ENCODE measurements at places on chromosomes 3 and 15. TPM values are rescaled to one million over a fixed set of nuclear protein-coding genes. Genes with fewer than 3 reads are reported as not detected.

DNA sequence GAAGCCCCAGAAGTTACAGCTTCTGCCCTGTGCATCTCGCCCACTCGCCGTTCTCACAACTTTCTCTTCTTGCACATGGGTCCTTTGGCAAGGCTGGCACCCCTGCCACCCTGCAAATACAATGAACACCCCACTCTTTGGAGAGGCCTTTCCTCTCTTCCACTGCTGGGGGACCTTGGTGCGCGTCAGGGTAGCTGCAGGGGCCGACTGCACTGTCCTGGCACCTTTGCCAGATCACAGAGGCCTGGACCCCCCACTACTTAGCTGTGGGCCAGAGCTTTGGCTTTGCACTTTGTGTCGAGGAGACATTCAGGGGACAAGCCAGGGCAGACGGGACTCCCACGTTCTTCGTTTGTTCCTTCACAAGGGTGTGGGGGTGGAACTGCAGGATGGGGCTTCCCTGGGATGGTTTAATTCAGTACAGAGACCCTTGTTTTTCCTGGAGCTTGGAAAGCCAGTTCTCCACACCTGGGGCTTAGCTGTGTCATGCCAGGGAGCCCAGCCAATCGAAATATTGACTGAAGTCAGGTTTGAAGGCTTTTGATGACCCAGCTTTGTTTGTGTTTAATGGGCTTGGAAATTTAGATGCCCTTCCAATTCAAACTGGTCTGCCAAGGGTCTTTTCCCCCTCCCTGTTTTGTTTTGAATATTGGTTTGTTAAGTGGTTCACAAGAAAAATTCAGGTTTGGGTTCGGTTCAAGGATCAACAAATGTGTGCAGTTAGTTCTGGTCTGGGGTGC, 256.1 kb upstream of the TLE3 start:
- no peak for DNase-seq

- no peak for DNase-seq
These were observed 18.1 kb upstream of the IL1RAP start for GRCh38 chr3:190495796-190496195.

DNA sequence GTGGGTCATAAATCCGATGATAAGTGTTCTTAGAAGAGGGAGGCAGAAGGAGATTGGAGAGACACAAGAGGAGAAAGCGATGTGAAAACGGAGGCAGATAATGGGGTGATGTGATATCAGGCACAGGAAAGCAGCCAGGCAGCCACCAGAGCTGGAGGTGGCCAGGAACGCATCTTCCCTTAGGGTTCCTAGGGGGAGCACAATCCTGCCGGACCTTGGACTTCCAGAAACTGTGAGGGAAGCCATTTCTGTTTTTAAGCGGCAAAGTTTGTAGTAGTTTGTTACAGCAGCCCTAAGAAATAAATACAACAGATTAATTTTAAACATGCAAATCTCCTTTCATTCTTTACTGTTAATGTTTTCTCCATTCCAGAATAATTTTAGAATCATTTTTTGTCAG, 259.9 kb upstream of the TMC3 start:
- DNase-seq = no peak

GRCh38 chr3:186380622-186381380, 18.8 kb upstream of the DGKG start:
- no peak for DNase-seq

DNA sequence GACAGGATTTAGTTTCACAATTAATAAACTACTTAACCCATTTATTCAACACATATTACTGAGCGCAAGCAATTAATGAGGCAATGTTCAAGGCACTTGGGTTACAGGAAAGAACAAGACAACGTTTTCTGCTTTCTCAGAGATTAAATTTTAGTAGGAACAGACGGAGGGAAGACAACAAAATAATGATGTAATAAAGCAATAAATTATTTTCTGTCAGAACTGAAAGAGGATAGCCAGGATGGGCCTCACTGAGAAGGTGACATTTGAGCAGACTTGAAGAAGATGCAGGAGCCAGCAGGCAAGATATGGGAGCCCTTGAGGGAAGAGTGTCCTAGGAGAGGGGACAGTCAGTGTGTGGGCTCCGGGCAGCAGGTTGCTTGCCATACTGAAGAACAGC, 11.3 kb upstream of the RPL14 start:
- DNase-seq = no peak

DNA sequence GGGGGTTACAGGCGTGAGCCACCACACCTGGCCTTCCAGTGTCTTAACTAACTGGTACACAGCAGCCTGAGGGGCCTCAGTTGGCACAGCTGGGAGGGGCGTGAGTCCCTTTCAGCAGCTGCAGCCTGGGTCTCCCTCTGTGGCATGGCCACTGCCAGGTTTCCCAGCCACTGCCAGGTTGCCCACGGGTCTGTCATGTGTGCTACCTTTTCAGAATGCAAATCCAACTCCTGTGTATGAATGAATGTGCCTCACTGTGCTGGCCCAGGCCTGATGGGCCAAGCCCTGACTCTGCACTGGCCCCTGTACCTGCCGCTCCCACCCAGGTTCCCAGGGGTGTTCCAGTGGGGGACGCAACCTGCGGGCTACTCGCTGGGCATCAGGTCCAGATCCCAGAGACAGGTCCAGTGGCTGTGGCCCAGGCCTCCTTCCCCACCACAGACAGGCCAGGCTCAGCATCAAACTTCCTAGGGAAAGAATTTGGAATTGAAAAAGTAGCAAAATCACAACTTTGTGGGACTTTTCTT, 26.0 kb downstream of the WHAMM start:
- no peak for DNase-seq

DNA sequence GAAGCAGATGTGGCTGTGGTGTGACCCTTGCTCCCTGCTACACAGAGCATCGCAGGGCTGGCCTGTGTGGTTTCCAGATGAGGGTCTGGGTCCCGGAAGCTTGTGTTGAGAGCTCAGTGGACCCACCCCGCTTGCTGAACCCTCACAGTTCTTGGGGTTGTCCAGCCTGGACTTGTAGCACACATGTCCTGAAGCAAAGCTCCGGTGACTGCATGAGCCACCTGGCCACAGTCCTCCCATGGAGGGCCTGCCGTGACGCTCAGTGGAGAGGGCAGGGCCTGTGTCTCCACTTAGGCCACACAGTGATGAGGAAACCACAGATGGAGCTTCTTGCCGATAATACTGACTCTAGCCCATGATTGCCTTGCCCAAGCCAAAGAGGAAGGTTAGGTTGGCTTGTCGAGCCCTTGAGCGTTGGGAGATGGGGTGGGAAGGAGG, 62.6 kb downstream of the RGMA start:
- DNase-seq = peak; percentile 62

GRCh38 chr15:89761009-89761831, 10.2 kb upstream of the MESP1 start:
- no peak for DNase-seq

GRCh38 chr3:115633467-115633866, 10.2 kb downstream of the GAP43 start:
- DNase-seq = no peak

GRCh38 chr3:195868336-195868865, 40.0 kb downstream of the TNK2 start:
- peak; percentile 67 for DNase-seq

DNA sequence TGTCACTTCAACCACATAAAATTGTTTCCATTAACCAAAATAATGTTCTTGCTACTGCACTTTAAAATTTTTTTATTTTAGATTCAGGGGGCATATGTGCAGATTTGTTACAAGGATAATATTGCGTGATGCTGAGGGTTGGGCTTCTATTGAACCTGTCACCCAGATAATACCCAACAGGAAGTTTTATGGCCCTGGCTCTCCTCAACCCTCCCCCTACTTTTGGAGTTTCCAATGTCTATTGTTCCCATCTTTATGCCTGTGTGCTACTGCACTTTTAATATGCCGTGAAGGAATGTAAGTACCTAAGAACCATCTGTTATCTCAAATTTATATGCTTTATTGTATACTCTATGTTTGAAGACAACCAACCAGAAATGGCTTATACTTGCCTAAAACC, 42.0 kb upstream of the IMPG2 start:
- no peak for DNase-seq

- DNase-seq = no peak
These were observed 80.2 kb downstream of the DPH6 start for GRCh38 chr15:35465783-35466182.

- no peak for DNase-seq
These were observed 18.5 kb upstream of the LMCD1 start for GRCh38 chr3:8482960-8483665.

DNA sequence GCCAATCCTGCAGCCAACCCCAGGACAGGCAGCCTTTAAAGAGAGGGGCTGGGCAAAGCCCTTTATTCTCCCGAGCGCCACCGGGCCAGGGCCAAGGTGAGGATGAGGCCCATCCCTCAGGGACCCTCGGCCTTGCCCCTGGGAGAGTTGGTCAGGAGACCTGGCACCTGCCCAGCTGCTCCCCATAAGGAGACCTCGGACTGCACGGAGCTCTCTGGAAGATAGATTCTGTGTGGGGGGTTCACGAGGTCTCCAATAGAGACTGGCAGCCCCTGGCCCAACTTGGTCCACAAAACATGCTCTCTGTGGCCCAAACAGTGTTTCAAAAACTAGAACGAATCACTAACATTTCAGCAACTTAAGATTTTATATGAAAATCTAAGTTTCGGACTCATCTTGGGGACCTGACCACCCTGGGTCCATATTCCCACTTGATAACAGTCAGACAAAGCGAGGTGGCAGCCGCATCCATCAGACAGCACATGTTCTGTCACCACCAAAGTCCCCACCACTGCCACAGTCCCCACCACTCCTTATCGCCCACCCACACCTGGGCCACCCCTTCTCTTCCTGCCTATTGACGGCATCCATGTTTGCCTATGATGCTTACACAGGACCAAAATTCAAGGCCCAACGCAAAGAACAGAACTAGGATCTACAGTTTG, 114.4 kb upstream of the RPL32 start:
- DNase-seq = no peak

DNA sequence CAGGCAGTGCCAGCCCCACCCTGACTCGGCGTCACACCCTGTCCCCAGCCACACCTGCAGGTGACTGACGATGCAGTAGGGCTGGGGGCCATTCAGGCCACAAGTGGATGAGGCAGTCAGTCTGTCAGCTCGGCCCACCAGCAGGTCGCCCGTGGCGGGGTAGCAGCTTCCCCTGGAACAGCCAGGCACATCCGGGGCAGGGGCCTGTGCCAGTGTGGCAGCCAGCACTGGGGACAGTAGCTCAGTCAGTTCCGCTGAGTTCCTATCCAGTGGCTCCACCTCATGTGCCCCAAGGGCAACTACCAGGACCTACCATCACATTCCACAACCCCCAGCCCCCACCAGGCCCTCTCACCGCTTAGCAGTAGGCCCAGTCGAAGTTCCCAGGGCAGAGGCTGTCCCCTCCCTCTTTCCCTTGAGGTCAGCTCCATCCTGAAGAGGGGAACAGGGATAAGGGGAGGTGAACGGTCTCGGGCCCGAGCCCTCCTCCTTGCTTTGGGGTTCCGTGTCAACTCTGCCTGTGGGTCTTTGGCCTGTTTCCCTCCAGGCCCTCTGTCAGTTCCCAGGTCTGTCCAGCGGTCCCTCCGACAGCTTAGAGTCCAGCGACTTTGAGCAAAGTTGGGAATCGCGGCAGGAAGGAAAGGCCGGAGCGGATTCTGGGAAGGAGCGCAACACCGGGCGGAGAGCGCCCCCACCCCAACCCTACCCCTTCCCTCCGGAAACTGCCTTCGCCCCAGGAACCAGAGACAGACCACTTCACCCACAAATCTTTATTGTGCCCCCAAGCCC, at the start of gene LAMB2:
TSS of gene LAMB2 (minus strand) at position 614 of the 789 bp plus-strand sequence. CDS start at position 431, 183 bp downstream.
- no peak for DNase-seq

- no peak for DNase-seq
These were observed 8.6 kb downstream of the PAK6 start for GRCh38 chr15:40247406-40247971.

DNA sequence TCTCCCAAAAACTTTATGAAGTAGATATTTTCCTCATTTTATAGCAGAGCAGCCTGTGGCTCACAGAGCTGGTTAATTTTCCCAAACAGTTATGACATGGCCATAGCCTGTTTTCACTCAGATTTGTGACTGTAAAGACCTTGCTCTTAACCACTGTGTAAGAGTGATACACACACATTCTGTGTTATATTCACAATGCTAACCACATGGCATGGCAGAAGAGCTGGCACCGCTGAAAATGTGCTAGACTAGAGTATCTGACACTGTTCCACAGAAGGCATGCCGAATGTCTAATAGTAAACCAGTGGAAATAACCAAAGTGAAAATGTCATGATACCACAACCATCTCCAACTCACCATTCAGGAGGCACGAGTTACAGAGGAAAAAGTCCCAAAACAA, 71.8 kb downstream of the PEX5L start:
- no peak for DNase-seq

DNA sequence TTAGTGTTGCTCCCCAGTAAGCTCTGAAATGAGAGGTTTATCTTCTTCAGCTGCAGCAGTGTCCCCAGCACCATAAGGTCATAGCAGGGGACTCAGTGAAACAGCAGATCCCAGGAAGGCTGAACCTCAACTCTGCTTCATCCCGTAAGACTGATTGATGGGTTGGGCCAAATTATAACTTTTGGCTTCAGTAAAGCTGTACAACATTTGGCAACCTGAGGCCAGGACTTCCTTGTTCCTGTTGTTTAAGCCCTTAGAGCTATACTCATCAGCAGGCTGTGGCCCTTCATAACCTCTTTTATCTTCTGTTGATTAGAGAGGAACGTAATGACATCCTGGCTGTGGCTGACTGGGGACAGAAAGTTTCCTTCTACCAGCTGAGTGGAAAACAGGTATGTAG, 29.0 kb downstream of the IFT122 start:
- DNase-seq = no peak

GRCh38 chr3:189460511-189460910, 170.7 kb upstream of the TP63 start:
- DNase-seq = no peak

DNA sequence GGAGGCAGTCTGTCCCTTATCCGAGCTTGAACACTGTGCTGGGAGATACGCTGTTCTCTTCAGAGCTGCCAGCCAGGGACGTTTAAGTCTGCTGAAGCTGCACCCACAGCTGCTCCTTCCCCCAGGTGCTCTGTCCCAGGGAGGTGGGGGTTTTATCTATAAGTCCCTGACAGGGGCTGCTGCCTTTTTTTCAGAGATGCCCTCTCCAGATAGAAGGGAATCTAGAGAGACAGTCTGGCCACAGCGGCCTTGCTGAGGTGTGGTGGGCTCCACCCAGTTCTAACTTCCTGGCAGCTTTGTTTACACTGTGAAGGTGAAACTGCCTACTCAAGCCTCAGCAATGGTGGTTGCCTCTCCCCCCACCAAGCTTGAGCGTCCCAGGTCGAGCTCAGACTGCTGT, 319.9 kb upstream of the GRM7 start:
- DNase-seq = no peak

GRCh38 chr15:90060797-90061196, 41.5 kb downstream of the IDH2 start:
- no peak for DNase-seq

GRCh38 chr3:123297627-123297899, 95.8 kb downstream of the SEC22A start:
- DNase-seq = no peak

GRCh38 chr3:111980716-111981456, 2.1 kb downstream of the ABHD10 start:
- DNase-seq = no peak

GRCh38 chr3:115632026-115632425, 8.7 kb downstream of the GAP43 start:
- DNase-seq = no peak

- DNase-seq = no peak
These were observed 13.5 kb upstream of the GRAMD1C start for GRCh38 chr3:113825090-113825489.

The SPSB4 gene
- 4.7 TPM for total RNA-seq

The LYZL4 gene
- total RNA-seq = not detected

The CPN2 gene
- total RNA-seq = not detected

The GOLGA6A gene
- not detected for total RNA-seq

The POTEB gene
- not detected for total RNA-seq

The PIGZ gene
- total RNA-seq = 1.6 TPM

The SLITRK3 gene
- total RNA-seq = 0.12 TPM

The AGBL1 gene
- total RNA-seq = 0.07 TPM

The CASR gene
- total RNA-seq = 4.4 TPM

The UBL7 gene
- total RNA-seq = 42.0 TPM

The SLC6A20 gene
- 1.5 TPM for total RNA-seq

Data from type B pancreatic cell (in vitro differentiated cells).